Activated CD4-positive, alpha-beta T cell treated with anti-CD3 and anti-CD28 coated beads, Interleukin-2, amount 50 U/mL, for 4 hours (primary cell): ENCODE measurements at places on chromosomes 16 and 17.

DNA sequence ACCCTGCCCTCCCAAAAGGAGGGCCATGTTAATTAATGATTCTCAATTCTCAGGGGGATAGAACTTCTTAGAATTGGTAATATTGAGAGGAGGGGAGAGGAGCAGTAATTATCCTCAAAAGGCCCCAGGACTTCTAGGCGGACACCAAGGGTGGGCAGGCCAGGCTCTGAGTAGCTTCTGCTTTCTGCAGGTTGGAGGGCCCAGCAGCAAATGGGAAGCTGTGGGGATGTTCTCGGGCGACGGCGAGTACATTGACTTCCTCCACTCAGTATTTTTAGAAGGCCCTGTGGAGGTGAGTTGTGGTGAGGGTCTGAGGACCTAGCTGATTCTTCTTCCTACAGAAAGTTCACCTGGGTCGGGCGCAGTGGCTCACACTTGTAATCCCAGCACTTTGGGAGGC lies 57.5 kb downstream of the DNAH2 start:
- DNase-seq: no peak

DNA sequence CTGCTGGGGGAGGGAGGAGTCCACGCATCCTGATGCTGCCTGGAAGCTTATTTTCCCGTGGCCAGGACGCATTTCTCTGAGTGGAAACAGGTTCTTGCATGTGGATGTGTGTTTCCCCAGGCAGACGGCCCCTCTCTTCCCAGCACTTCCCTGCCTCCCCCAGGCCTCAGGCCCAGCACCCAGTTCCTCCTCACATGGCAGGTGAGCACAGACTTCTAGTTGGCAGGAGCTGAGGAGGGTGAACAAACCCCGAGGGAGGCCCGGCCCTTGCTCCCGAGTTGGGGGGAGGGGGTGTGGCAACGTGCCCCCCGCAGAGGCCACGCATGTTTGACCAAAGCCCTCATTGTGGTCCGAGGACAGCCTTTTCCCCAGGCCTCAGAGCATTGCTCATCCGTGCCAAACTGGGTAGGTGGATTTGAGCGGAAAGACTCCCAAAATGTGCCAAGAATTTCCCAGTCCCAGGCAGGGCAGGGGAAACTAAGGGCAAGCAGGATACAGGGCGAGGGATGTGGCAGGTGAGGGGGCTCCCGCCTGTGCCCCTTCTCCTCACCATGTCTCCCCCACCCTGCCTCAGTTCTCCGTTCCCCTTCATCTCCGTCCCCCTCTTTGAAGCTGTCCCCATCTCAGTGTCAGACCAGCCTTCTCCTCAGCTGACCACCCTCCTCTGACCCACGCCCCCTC lies 1.5 kb upstream of the SPEM1 start:
- DNase-seq: no peak

DNA sequence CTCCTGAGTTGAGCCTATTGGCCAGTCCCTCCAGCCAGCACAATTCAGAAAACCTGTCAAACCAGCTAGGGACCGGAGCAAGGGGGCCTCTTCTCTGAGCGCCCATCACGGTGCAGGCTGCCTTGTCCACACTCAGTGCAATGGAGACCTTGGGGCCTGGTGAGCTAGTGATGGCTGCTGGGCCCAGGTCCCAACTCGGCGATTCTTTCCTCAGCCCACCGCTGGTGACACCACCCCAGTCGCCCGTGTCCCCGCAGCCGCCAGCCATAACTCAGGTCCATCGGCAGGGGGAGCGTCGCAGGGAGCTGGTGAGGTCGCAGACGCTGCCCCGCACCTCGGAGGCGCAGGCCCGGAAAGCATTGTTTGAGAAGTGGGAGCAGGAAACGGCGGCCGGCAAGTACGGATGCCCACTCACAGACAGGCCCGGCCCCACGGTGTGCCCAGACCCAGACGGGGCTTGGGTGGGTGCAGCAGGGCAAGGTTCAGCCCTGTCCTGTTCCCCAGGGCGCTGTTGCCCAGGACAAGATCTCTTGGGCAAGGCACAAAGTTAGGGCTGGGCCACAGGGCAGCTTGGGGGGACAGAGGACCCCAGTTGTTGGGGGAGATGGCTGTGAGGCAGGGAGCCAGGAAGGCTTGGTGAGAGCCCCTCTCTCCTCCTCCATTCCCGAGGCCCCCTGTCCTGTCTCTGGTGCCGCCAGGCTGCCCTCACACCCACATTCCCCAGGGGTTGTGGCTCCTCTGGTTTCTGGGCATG lies 10.8 kb downstream of the SMTNL2 start:
- DNase-seq: peak; percentile 21

DNA sequence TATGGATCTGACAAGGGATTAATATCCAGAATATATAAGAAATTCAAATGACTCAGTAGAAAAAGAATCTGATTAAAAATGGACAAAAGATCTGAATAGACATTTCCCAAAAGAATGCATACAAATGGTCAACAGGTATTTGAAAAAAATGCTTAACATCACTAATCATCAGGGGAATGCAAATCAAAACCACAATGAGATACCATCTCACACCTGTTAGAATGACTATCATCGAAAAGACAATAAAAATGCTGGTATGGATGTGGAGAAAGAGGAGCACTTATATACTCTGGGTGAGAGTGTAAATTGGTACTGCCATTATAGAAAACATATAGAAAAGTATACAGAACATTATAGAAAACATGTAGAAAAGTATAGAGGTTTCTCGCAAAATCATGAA lies 16.4 kb upstream of the HS3ST2 start:
- DNase-seq: no peak

DNA sequence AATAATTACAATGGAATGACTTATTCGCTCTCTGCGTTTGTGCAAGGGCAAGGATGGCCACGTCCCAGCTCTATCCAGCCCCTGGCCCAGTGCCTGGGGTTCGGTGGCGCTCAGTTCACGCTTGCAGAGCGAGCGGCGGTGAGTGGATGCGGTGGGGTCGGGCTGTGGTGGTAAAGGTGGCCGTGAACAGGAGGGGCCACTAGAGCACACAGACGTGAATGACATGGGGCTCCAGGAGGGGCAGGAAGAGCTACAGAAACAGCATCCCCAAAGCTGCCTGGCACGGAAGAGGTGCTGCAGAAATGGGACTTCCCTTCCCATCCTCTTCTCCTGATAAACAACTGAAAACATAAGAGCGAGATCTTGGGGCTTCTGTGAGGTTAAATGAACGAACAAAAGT lies 28.4 kb downstream of the IRF8 start:
- no peak for DNase-seq
